AG09309 (cell line): ENCODE measurements at places on chromosomes 12 and 14.

DNA sequence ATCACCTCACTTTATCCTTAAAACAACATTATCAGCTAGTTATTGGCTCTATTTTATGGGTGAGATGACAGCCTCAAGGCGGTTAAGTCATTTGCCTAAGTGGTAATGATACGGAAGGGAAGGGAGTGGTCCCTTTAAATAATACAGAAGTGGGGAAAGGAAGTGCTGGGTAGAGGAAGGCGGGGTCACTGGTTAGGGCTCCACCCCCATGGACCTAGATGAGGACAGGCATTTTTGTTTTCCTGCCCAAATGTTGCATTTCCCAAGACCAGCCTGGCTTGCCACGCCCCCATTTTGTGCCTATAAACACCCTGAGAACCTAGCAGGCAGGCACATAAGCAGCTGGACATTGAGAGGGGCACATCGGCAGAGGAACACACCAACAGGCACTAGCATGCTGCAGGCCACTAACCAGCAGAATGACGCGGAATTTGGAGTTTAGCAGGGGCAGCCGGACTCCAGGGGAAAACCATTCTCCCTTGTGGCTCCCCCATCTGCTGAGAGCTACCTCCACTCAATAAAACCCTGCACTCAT, 100.9 kb downstream of the EPS8 start:
- no peak for DNase-seq

DNA sequence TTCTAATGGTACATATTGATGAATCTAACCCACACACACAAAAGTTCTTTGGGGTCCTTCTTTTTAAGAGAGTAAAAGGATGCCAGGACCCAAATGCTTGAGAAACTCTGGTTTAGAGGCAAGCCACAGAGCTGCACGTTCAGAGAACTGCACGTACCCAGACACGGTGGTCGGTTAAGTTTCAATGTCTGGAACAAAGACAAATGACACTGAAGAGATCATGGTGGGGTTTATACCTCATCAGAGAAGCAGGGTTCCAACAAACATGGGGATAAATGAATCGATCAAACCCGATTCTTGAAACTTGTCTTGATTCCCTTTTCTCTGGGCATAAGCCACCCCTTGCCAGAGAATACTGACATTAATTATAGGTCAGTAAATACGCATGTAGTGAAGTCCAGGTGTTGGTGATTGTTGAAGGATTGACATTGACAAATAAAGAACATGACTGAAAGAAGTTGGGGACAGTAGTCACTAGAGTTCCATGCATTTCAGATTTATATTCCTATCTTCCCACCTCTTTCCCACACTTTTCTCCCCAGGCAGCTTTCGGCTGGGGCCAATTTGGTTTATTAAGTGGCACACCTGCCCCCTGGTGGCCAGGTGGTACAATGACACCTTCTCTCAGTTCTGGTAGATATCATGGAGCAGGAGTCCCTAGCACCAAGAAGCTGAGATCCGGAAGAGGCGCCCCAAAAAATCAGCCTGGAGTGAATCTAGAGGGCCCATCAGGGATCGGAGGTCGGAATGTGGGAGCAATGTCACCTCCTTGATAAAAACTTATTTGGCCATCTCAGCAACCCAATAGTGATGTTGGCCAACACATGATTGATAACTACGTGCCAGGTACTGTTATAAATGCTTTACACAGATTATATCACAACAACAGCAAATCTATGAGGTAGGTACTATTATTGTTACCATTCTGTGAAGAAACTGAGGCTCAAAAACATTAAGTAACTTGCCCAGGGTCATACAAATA, 17.8 kb upstream of the HDAC7 start:
- no peak for DNase-seq

- DNase-seq: no peak
These were observed at the start of gene CLMN for GRCh38 chr14:95319312-95320077. CLMN (minus strand) TSS chr14:95319908; CDS start chr14:95319792, 116 bp downstream.

- no peak for DNase-seq
These were observed 13.5 kb downstream of the PTGER2 start for GRCh38 chr14:52327374-52328226.

GRCh38 chr14:77124345-77125280, 17.0 kb downstream of the ZDHHC22 start:
- DNase-seq: no peak

DNA sequence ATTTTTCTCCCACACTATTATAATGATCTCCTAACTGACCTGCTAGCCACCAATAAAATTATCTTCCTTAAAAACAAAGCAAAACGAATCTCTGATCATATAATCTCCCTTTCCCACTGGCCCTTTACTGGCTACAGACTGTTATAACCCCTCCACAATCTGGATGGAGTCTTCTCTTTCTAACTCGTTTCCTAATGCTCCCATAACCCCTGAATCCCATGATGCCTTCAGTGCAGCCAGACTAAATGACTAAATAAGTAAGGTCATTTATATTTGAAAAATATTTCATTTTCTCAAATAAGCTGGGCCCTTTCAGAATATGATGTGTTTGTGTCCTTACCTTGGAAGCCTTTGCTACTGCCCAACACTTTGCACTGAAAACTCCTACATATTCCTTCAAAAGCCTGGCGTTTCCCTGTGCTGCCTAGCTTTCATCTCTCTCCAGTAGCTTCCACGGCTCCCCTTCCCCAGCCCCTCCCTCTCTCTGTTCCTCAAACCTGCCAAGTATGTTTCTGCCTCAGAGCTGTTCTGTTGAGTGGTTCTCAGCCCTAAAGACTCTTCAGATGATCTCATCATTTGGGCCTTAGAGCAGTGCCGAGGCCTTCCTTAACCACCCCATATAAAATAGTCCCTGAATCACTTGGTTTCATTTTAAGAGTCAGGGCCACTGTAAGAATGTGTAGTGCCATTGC, 91.7 kb downstream of the MYRFL start:
- DNase-seq: no peak

DNA sequence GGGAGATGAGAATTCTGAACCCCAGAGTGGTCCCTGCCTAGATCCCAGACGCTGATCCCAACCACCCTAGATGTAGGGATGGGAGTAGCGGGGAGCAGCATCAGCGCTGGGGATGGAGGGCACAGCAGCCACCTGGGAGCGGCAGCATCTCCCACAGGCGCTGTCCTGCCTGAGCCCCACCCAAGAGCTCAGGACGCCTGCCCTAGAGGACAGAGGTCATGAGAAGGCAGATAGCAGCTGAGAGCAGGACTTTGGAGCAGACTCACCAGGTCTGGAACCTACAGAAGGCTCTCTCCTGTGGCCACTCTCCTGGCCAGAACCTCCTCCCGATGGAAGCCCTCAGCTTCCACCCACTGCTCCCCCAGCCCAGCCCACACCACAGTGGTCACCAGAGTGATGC, 7.2 kb downstream of the CCDC85C start:
- no peak for DNase-seq

DNA sequence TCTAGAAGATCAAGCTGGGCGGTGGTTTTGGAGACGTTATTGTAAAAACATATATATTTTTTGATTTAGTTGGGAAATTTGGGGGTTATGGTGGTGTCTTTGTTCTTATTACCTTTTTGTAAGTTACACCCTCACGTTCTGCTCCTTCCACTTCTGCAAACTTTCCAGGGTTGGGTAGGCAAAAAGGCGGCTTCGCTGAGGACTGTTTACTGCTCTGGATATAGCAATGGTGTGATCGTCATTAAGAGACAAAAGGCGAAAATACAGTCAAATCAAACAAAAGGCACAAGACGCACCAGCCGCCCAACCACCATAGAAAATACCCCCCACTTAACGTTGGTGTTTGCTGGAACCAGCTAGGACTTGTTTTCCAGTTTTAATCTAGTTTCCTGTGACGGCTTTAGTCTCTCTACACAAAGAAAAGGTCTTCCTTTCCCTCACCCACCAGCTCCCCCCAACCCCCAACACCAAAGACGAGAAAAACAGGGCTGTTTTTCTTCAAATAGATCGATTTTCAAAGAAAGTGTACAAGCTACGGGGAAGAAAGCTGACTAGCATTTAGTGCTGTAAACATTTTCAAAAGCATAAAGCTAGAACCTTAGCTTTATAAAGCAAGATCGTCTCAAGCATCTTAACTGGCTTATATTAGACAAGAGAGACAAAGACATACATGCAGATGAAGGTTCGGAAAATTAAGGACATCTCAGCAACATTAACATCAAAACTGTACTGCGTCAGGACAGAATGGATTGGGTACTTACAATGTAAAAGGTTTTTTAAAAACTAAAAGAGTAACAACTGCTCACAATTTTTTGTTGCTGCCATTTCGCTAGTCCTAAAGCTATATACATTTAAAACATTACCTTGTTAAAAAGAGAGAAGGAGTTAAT, 2.0 kb upstream of the SETD1B start:
- DNase-seq: no peak

- DNase-seq: peak; percentile 4
These were observed 35.8 kb upstream of the FBXO33 start for GRCh38 chr14:39467889-39468524.
